Hepatocyte (in vitro differentiated cells): ENCODE measurements at places on chromosomes 16 and 17. TPM values are rescaled to one million over a fixed set of nuclear protein-coding genes. Genes with fewer than 3 reads are reported as not detected.

KRTAP2-3 gene
- total RNA-seq: not detected in 2 replicates

DYNLRB2 gene
- total RNA-seq: not detected in 2 replicates

KIF2B gene
- total RNA-seq: not detected in 2 replicates

KCTD19 gene
- total RNA-seq: not detected in 2 replicates

- no peaks in the 10 kb centered on the region for H3K36me3 ChIP-seq
- H3K27me3 ChIP-seq: no peaks in the 10 kb centered on the region
- no peak overlapping the region for H3K27ac ChIP-seq
- no peak overlapping the region for H3K4me3 ChIP-seq
- H3K4me1 ChIP-seq: peaks cover 15% of the 10 kb centered on the region
Observed at GRCh38 chr16:12026741-12027490, 50.4 kb downstream of the SNX29 start.

GRCh38 chr17:28141313-28141712, 98.8 kb downstream of the NLK start:
- no peak overlapping the region for H3K27ac ChIP-seq
- H3K4me3 ChIP-seq: no peak overlapping the region
- no peaks in the 10 kb centered on the region for H3K27me3 ChIP-seq
- H3K4me1 ChIP-seq: no peaks in the 10 kb centered on the region

GRCh38 chr17:1976000-1976682, 49.0 kb downstream of the RTN4RL1 start:
- H3K4me1 ChIP-seq: no peaks in the 10 kb centered on the region
- no peak for DNase-seq
- H3K36me3 ChIP-seq: no peaks in the 10 kb centered on the region

GRCh38 chr17:1582374-1582773, 19.8 kb upstream of the PITPNA start:
- no peaks in the 10 kb centered on the region for H3K36me3 ChIP-seq
- no peak overlapping the region for H3K4me3 ChIP-seq
- H3K4me1 ChIP-seq: peaks cover 7% of the 10 kb centered on the region
- H3K27me3 ChIP-seq: no peaks in the 10 kb centered on the region

- no peaks in the 10 kb centered on the region for H3K36me3 ChIP-seq
- peaks cover 25% of the 10 kb centered on the region for H3K27me3 ChIP-seq
- no peak within 1 kb of the TSS for H3K27ac ChIP-seq
- H3K4me1 ChIP-seq: no peaks in the 10 kb centered on the region
- H3K4me3 ChIP-seq: no peak within 1 kb of the TSS
Observed at GRCh38 chr16:71526111-71526631, at the start of gene CHST4. Gene CHST4 (plus strand): TSS chr16:71526426. CDS start chr16:71536678, 10,252 bp downstream.
